Epithelial cell of proximal tubule (primary cell): ENCODE measurements at places on chromosomes 3 and 15. TPM values are rescaled to one million over a fixed set of nuclear protein-coding genes. Genes with fewer than 3 reads are reported as not detected.

DNA sequence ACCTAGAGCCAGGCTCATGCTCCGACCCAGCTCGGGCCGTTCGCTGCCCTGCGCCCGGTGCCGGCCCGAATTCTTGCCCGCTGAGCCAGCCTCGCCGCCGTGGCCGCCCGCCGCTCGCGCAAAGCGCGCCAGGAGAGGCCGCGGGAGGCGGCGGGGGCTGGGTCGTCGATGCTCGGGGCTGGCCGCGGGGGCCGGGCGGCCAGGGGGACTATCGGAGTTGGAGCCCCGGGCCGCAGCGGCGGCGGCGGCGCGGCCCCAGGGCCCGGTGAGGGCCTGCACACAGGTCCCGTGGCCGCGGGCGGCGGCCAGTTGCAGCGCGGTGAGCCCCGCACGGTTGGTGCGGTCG lies 1.1 kb downstream of the ANKRD63 start:
- no peak for DNase-seq

Gene IL12A
- total RNA-seq: 2.9 and 8.1 TPM in 2 replicates

Gene FAM227B
- 3.2 and 6.6 TPM in 2 replicates for total RNA-seq

GRCh38 chr3:156290924-156291271 lies 170.5 kb downstream of the KCNAB1 start:
- no peak for DNase-seq

Gene MYH15
- 0.22 and 0.75 TPM in 2 replicates for total RNA-seq

GRCh38 chr15:45810201-45810600 lies 175.4 kb downstream of the SQOR start:
- no peak for DNase-seq

Gene SLC2A2
- total RNA-seq: not detected in 2 replicates

Gene B3GNT5
- total RNA-seq: 17.2 and 23.0 TPM in 2 replicates

GRCh38 chr15:64934023-64934422 lies 22.3 kb downstream of the ANKDD1A start:
- no peak for DNase-seq

GRCh38 chr3:97992547-97993173 lies 20.4 kb upstream of the RIOX2 start:
- no peak for DNase-seq
